ENCODE measurements at places on chromosomes 5 and 9.

GRCh38 chr9:126842977-126843799 is 17.3 kb upstream of the ZBTB34 start:
- DNase-seq: no peak

DNA sequence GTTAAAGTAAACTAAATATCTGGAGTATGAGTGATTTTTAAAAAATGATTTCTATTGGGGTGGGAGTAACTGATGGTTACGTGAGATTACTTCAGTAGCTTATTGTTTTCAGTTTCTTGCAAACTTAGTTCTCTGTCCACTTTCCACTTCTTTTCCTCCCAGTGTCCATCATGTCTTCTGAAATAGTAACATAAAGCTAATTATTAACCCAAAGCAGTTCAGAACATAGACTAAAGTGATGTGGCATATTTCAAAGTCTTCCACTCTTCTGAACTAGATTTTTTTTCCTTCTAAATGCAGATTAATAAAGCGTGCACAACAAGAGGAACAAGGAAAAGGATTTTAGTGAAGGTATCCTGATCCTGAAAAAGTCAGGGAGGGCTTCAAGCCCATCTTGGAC is 114.1 kb downstream of the MAN2A1 start:
- DNase-seq: peak; percentile 14

DNA sequence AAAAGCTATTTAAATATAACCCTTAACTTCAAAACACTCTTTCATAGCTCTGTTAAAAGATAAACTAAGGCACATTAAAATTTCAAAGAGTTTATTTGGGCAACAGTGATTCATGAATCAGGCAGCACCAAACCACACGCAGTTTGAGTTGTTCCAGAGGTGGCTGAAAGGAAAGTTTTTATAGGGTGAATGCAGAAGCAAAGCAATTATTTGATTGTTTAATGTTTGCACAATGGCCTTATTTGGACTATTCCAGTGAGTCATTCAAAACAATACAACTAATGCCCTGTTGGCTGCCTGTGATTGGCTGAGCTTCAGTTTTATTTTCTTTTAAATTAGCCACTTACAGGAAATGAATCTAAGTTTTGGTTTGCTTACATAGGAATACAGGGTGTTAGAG is 125.3 kb downstream of the CEP120 start:
- no peak for DNase-seq

- peak; percentile 51 for DNase-seq
Measured at GRCh38 chr5:78716206-78716605, 67.6 kb upstream of the LHFPL2 start.

DNA sequence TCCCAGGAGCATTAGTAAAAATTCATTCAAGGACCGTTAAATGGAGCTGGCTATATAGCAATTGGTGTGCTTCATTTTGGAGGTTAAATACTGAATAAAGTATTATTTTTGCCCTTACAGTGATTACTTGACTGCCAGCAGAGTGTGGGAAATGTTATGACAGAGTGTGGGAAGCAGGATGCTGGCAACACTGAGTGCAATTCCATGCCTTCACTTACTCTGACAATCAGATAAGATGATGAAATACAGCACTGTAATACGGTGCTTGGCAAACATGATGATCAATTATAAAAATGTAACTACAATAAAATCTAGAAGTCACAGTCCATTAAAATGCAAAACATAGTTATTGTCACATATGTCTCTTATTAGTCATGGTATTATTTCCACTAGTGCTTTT is 651.3 kb downstream of the PTPRD start:
- no peak for DNase-seq

DNA sequence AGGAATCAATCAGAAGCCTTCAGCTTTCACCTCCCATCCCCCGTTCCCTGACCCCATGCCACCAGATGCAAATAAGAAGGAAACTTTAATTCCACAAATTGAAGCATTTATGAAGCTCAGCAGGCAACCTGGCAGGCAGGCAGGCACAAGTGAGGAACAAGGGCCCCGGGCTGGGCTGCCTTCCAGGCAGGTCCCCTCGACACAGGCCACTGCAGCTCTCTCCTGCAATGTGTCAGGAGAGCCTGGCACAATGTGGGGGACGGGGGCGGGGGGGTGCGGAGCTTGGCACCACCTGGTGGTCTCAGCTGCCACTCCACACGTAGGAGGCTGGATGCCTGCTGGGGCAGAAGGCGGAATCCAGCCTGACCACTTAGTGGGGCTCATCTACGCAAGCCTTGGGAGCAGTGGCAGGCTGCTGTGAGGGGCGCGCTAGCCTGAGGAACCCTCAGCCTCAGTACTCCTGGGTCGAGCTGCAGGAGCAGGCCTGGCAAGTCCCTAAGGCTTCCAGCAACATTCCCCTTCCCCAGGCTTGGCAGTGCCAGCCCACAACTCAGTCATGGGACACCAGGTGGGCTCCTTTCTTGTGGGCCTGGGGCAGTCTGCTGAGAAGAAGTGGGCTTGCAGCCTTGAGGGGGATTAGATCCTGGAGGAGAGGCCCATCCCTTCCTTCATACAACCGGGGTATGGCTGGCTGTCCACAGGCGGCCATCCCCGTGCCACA is 50.2 kb upstream of the KCNMB1 start:
- DNase-seq: no peak

DNA sequence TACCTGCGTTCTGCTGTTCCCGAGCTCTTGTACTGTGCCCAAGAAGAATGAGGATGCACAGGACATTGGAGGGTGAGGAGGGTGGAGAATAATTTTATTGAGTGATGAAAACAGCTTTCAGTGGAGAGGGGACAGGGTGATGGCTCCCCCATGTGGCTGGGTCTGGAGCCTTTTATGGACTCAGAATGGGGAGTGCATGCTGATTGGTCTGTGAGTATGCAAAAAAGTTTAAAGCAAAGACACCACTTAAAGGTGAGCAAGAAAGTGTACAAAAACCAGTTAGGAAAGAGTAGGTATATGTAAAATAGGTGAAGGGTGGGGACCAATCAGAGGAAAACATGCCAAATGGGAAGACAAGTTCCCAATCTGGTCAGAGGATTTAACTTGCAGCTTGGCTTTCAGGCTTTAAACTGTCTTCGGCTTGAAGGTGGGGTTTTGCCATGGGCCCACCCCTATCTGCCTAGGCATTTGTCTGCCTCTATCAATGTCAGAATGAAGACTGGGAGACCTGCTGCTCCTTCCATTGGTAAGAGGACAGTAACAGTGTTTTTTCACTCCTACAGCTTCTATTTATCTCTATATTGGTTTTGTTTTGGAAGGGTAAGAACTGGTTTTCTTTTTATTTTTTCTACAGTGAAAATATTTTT is 118.0 kb upstream of the RAI14 start:
- no peak for DNase-seq

DNA sequence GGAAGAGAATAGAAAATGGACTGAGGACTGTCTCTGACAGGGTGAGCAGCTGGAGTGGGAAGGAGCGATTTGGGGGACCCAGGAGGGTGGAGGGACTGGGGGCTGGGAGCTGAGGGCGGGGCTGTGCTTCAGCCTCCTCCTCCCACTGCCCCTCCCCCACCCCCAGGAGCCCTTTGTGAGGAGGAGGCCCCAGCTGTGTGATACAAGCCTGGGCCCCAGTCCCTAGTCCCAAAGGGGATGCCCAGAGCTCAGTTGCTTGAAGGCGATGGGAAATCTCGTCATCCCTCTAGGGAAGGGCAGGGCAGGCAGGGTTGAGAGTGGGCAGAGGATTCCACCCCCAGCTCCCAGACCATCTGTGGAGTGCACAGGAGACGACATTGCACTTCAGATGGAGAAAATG is at the start of gene SPATA31E1:
SPATA31E1 (plus strand) TSS at position 251 of the 400 bp plus-strand sequence; CDS start at position 266, 15 bp downstream.
- DNase-seq: no peak

- DNase-seq: no peak
Measured at GRCh38 chr5:150168864-150169263, 2.3 kb downstream of the CDX1 start.

DNA sequence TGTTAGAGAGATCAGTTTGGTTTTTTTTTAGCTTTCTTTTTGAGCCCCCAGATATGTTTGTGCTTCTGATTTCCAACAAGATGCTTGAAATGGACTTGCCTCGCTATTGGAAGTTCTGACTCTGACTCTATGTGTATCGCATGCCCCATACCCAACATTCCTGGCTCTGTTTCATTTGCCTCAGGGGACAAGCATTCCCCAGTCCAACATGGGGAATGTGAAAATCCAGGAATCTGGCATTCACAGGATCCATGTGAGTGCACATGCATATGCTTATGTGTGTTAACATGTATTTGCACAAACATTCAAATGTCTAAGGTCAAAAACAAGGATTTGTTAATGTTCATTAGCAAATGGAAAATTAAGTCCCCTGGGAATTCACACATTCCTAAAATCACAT is 233.9 kb downstream of the TLR4 start:
- DNase-seq: no peak

GRCh38 chr9:81964218-81965171 is 21.2 kb downstream of the SPATA31D3 start:
- DNase-seq: no peak

- no peak for DNase-seq
Measured at GRCh38 chr5:40790947-40791593, 7.1 kb downstream of the PRKAA1 start.

DNA sequence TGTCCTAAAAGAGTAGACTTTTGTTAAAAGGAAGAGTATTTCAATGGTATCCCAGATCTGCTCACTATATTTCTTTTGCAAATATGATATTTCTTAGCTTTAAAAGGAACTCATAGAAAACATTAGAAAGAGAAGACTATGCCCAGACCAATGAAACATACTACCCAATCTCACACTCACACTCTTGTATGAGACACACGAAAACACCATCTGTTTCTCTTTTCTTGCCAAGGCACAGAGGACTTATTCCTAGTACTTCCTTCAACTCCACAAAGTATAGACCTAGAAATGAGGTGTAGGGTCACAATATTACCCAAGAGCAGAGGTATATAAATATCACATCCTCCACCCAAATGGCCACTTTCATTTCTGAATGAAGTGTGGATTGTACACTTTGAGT is 292.4 kb upstream of the ACO1 start:
- DNase-seq: no peak

DNA sequence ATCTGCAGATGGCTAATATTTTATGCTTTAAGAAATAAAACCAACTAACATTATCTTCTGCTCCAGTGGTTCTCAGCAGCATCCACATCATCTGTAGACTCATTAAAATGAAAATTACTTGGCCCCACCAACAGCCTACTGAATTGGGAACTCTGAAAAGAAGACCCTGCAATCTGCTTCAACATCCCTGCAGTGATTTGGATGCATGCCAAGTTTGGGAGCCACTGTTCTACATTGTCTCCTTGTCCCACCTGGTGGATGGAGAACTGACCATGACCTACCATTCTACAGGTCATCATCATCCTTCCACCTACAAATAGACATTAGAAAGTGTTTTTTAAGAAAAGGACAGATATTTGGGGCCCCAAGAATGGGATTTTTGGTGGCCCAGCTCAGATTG is 71.1 kb downstream of the ACER2 start:
- DNase-seq: no peak

DNA sequence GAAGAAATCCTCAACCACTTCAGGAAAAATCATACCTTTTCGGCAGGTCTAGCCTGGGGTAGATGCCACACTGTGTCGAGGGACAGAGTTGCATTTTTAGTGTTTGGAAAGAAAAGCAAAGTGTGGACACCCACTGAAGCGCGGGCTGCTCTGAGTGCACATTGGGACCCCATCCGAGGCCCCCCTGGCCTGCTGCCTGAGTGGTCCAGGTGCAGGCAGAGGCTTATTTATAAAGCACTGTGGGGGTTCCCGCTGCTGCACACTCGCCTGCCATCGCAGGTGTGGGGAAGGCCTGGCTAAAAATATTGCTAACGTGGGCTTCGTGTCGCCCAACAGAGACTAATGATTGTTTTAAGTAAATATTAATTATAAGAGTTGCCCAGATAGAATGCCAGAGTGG is 119.4 kb downstream of the CRB2 start:
- no peak for DNase-seq

DNA sequence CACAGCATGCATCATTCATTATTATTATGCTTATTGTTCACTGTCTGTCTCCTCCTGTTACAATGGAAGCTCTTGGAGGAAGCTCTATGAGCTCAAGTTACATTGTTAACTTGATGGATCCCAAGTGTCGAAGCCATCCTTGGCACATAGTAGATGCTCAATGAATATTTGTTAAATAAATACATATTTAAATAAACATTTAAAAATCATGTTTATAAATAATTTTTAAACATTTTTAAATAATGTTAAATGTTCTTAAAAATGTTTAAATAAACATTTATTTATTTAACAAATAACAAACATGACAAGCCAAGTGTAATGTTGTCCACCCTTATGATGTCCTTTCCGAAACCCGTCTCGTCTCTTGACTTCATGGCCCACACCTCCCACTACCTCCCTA is 69.5 kb downstream of the USP20 start:
- DNase-seq: no peak

DNA sequence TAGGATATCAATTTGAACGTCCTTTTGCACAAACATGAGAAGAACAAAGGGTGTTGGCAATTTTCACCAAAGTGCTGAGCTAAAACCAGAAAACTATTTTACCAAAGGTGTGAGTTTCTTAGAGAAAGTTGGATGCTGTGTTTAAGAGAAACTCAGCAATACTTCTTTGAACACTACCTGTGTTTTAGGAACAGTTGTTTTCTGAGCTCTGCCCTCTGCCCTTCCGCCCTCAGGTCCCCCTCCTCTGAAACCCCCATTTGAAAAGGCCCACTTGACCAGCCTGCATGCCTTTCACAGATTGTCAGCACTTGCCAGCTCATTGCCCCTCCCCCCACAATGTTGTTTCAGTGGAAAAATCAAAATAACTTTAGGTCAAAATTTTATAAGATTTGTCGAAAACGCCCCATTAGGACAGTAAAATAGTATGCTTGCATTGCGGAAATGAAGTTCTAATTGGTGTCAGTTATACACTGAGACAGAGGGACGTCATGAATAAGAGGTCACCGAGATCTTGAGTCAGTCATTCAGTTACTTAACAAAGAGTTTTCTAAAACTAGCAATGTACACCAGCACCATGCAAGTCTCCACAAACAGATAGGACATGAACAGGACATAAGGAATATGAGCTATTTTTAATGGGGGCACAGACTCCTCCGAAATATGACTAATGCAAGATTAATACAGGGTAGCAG is 61.9 kb upstream of the IL7R start:
- DNase-seq: no peak

GRCh38 chr5:139747583-139748504 is 47.8 kb upstream of the PSD2 start:
- DNase-seq: peak; percentile 79

- DNase-seq: no peak
Measured at GRCh38 chr5:36523926-36524325, 82.5 kb upstream of the SLC1A3 start.

- no peak for DNase-seq
Measured at GRCh38 chr9:93587651-93588347, 11.4 kb downstream of the PHF2 start.

Data from RCC 7860 (cell line).